ENCODE measurements at places on chromosomes 2 and 18.

GRCh38 chr2:171389780-171390179 is 44.0 kb downstream of the METTL8 start:
- no peak for DNase-seq

DNA sequence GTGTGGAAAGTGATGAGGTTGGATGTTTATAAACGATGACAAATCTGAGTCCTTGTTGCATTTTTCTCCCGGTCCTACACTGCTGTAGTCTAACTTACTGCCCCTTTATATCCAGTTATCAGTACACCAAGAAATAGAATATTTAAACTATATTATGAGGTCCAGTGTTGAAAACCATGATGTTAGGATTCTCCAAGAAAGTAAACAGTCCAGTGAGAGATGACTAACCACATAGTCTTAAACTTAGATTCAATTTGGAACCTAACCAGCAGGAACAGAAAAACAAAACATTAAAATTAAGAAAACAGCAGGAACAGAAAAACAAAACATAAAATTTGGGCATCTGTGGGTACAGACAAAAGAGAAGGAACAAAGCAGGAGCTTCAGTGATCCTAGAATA is 143.2 kb downstream of the TPGS2 start:
- peak; percentile 8 for DNase-seq

DNA sequence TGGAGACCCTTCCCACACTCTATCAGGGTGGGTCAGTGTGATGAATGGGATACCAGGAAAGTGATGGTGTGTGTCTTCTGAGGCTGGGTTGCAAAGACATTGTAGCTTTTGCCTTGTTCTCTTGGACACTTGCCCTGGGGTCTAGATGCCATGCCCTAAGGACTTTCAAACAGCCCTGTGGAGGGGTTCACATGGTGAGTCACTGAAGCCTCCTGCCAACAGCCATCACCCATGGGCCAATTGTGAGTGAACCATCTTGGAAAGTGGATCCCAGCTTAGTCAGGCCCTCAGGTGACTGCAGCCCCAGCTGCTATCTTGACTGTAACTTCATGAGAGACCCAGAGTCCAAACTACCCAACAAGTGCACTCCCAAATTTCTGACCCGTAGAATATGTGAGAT is 25.8 kb upstream of the IGFBP5 start:
- DNase-seq = no peak

DNA sequence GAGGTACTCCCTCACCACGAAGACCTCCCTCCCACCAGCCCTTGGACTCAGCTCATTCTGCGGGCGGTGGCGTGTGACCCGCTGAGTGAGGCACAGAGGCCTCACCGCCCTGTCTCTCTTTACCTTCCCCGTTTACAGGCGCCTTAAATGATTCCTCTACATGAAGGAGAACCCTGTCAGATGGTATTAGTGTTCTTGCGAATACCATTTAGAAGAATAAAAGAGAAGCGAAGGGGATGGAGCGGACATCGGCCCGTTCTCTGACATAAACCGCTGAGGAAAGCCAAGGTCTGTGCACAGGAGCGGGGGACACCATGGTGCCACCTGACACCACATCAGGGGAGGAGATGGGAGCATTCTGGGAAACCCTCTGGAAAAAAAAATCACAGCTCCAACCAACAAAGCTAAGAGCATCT is 179.8 kb downstream of the HDAC4 start:
- no peak for DNase-seq

- DNase-seq = no peak
Measured at GRCh38 chr2:81940266-81940955, 1635.9 kb upstream of the LRRTM1 start.

GRCh38 chr2:239834143-239834542 is 191.0 kb downstream of the NDUFA10 start:
- DNase-seq = no peak

- no peak for DNase-seq
Measured at GRCh38 chr2:39778233-39778632, 825 bp downstream of the THUMPD2 start.

- DNase-seq = no peak
Measured at GRCh38 chr2:215882689-215883088, 130.7 kb downstream of the MREG start.

DNA sequence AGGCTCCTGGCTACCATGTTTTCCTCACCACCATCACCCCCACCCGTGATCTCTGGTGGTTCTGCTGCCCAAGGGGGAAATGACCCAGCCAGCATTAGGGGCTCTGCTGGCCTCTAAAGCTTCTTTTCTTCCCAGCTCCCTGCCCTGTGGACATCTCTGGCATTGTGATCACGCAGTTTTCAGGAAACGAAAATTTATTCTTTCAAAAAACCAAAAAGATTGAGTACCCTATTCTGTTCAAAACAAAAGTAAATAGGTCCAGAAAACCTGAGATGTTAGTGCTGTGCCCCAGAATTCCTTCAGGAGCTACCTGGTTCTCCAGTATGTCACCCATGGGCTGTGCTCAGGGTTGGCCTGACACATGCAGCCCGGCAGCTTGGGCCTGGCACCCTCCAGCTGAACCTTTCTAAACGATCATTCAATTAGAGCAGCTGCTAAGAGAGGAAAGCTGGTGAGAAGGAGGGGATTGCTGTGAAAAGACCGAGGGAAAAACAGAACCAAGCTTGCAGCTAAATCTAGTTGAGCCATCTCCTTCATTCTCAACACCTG is 157.5 kb downstream of the MGAT5 start:
- no peak for DNase-seq

GRCh38 chr2:44777537-44777936 is 164.0 kb upstream of the SIX3 start:
- no peak for DNase-seq

DNA sequence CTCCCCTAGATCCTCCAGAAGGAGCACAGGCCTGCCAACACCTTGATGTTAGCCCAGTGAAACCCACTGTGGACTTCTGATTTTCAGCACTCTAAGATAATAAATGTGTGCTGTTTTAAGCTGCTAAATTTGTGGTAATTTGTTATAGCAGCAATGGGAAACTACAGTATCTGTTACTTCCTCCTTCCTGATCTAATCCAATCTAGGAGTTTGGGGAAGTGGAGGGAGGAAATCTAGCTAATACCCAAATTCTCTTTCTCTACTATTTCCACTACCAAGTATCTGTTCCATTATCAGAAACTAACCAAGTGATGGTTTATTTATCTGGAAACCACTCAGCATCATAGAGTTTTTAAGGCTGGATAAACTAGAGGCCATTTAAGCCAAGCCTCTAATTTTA is 64.9 kb downstream of the AFF3 start:
- DNase-seq = no peak

GRCh38 chr2:25286025-25286400 is 55.7 kb downstream of the DNMT3A start:
- no peak for DNase-seq

- DNase-seq = no peak
Measured at GRCh38 chr2:58512878-58513277, 271.8 kb upstream of the FANCL start.

DNA sequence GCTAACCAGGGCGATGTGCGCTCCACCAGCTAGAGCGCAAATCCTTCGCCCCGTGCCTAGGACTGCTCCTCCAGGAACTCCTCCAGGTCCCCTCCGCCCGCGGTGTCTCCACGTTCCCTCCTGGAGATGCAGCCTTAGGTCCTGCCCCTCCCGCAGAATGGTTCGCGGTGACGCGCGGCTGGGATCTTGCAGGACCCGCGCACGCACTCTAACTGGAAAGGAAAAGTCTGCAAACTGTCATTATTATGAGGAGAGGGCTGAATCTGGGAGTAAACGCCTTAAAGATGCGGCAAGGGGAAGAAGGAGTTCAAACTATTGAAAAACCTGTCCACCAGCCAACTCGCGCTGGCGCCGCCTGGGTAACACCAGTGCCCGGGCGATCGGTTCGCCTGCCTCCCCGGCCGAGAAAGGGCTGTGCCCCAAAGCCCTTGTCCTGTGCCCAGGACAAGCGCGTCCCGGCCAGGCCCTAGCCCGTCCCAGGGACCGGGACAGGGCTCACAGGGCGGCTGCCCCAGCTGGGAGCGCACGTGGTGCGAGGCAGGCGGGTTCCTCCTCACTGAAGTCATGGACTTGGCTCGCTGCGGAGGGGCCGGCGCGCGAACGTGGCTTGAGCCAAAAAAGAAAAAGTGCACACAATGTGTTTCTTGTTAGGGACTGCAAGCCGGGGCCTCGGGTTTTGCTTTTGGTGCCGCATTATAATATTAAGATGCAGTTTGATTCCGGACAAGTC is 5.5 kb upstream of the ID2 start:
- DNase-seq = peak; percentile 65

DNA sequence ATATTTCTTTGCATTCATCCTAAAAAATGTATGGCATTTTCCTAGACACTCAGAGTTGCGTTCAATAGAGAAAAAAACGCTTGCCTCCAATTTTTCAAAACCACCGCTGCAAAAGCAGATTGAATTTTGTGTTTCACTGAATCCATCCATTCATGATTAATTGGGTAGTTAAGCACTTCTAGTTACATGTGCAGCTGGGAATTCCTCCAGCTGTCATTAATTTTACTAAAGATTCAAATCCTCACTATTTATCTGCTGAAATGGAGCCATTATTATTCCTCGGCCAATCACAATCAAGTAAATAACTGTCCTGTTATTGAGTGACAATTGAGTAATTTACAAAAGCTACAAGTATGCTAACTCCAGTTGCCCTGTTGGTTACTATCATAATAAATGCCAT is 75.8 kb upstream of the ARL5A start:
- no peak for DNase-seq
